ENCODE measurements at places on chromosomes 4 and X. TPM values are rescaled to one million over a fixed set of nuclear protein-coding genes. Genes with fewer than 3 reads are reported as not detected.

GRCh38 chrX:74931214-74931613, 6.0 kb upstream of the NEXMIF start:
- H3K4me1 ChIP-seq = no peaks in the 10 kb centered on the region
- no peak for DNase-seq
- no peak overlapping the region for H3K27ac ChIP-seq
- H3K36me3 ChIP-seq = no peaks in the 10 kb centered on the region
- H3K27me3 ChIP-seq = peaks cover 3% of the 10 kb centered on the region

DNA sequence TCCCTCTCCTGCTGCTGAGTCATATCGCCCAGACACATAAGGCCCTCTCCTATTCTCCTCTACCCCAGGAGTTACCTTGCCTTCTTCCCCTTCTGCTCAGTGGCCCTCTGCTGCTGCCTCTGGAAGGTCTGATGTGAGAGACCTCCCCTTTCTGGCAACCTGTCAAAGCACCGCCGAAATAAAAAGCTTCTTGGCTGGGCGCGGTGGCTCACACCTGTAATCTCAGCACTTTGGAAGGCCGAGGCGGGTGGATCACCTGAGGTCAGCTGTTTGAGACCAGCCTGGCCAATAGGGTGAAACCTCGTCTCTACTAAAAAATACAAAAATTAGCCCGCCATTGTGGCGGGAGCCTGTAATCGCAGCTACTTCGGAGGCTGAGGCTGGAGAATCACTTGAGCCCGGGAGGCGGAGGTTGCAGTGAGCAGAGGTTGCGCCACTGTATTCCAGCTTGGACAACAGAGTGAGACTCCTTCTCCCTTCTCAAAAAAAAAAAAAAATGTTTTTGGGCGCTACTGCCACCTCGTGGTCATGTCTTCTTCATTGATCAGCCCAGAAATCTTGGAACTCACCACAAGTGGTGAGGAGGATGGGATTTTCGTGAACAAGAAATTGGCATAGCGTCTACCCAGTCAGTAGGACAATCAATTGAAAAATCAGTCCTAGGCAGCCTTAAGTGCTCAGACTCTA, 8.6 kb upstream of the ZXDA start:
- H3K36me3 ChIP-seq = no peaks in the 10 kb centered on the region
- no peak for DNase-seq
- no peak overlapping the region for H3K4me3 ChIP-seq

Gene ADH4
- 0.30 TPM for total RNA-seq

Gene MMRN1
- 4.9 TPM for total RNA-seq

Gene UBE2K
- total RNA-seq = 24.9 TPM

DNA sequence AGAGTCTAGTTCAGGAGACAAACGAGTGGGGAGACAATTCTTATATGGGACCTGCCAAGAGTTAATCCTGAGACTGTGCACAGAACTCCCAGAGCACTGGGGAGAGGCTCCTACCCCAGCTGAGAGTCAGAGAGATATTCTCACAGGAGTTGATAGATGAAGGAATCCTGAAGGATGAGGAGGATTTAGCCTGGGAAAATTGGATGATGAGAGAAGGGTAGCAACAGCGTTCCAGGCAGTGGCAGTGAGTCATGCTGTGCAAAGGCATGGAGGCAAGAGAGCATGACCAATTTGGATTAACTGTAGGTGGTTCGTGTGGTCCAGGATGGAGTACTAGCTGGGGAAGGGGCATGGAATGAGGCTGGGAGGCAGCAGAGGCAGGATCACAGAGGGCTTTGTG, 318.6 kb downstream of the LDB2 start:
- H3K4me3 ChIP-seq = no peak overlapping the region
- H3K4me1 ChIP-seq = no peaks in the 10 kb centered on the region
- no peak overlapping the region for H3K27ac ChIP-seq
- H3K27me3 ChIP-seq = no peaks in the 10 kb centered on the region
- DNase-seq = no peak
- peaks cover 9% of the 10 kb centered on the region for H3K36me3 ChIP-seq

- H3K36me3 ChIP-seq = no peaks in the 10 kb centered on the region
- H3K27ac ChIP-seq = no peak overlapping the region
- no peaks in the 10 kb centered on the region for H3K4me1 ChIP-seq
These were observed 210.1 kb upstream of the CXCL13 start for GRCh38 chr4:77395481-77395880.

DNA sequence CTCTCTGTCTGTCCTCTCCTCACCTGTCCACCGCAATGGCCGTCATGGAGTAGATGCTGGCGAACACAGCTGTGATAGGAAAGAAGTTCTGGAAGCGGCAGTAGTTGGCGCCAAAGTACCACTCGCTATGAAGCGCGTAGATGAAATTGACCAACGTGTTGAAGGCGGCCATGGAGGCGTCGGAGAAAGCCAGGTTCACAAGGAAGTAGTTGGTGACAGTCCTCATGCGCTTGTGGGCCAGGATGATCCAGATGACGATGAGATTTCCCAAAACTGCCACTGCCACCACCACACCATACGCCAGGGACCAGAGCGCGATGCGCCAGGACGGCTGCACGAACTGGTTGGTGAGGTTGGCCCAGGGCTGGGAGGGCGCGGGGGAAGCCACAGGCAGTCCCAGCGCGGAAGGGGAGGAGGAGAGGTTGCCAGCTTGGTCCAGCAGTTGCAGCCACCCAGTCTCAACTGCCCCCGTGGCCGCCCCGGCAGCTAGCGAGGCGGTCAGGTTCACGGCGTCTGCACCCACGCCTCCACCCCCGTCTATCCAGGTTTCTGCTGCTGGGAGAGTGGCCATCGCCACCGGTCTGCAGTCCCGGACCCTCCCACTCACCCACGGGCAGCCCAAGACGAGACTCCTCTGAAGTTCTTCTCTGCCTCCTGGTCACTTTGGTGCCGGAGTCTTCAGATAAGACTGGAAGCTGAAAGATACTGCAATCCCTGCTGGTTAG, 518 bp downstream of the TACR3 start:
- no peaks in the 10 kb centered on the region for H3K36me3 ChIP-seq
- peak; percentile 65 for DNase-seq

Gene MAGT1
- total RNA-seq = 51.0 TPM

DNA sequence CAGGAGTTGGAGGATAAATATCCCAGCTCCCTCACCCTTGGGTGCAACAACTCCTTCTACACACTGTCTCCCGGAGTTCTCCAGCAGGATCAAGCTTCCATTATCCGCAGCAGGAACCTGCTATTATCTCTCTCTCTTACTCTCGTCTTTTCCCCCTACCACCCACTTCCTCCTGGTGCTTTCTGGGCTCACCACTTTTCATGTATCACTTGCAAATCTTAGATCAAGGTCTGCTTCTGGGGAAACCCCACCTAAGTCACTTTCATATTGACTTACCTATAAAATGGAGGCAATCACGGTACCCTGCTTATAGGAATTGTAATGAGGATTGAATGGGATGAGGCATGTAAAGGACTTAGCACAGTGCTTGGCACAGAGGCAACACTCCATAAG, 589.5 kb downstream of the BCOR start:
- no peaks in the 10 kb centered on the region for H3K27me3 ChIP-seq
- DNase-seq = no peak
- no peak overlapping the region for H3K4me3 ChIP-seq
- no peaks in the 10 kb centered on the region for H3K4me1 ChIP-seq

- H3K36me3 ChIP-seq = no peaks in the 10 kb centered on the region
- H3K4me3 ChIP-seq = no peak overlapping the region
- H3K4me1 ChIP-seq = no peaks in the 10 kb centered on the region
These were observed 21.0 kb upstream of the CABS1 start for GRCh38 chr4:70313736-70314135.

DNA sequence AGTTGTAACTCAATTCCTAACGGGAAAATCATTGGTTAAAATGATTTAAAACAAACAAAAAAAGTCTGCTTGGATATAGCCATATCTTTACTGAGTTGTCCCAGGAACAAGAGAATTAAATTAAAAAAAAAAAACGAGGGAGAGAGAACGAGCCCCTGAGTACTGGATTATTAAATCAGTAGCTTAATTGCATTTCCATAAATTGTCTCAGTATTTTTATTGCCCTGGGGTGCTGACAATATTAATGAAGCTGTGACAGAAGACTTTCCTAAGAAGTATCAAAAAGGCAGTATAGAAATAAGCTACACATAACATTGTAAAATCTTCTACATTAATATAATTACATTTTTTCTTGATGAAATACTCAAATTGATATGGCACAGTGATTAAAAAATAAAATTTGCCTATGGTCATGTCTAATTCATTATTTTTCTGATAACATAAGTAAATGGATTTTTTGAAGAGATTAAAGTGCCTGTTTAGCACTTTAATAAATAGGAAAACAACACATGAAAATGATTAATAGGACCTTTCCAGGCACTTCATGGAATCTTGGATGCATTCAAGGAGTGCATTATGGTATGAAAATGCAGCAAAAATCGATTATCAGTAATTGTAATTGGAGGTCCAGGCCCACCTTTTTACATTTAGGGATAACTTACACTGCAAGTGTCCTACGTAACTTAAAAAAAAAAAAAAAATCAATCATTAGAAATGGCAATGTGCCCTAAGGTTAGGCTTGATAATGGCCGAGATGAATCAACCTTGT, 2233.4 kb downstream of the ARAP2 start:
- H3K27me3 ChIP-seq = no peaks in the 10 kb centered on the region
- H3K27ac ChIP-seq = no peak overlapping the region
- no peak overlapping the region for H3K4me3 ChIP-seq

GRCh38 chrX:22246620-22247019, 26.1 kb upstream of the CBLL2 start:
- no peak overlapping the region for H3K27ac ChIP-seq
- H3K4me1 ChIP-seq = no peaks in the 10 kb centered on the region
- H3K36me3 ChIP-seq = no peaks in the 10 kb centered on the region
- no peak for DNase-seq
- H3K4me3 ChIP-seq = no peak overlapping the region

DNA sequence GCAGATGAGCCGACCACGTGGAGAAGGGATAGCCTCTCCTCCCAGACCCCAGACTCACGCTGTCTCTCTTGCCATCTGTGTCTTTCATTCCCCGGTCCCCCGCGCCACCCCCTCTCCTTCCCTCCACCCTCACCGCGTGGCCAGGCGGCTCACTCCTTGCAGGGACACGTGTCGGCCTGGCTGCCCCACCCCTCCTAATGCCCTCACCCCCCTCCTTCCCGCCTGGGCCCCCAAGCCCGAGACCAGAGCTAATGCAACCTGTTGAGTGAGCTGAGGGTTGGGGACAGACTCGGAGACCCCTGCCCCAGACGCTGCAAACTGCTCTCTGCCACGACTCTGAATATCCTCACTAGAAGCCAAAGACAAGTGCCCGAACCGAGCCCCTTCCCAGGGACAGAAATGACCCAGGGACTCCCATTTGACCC, 1.8 kb downstream of the SLC38A5 start:
- peak; percentile 83 for DNase-seq
- H3K4me1 ChIP-seq = peaks cover 22% of the 10 kb centered on the region
- peak overlapping the region; percentile 46 for H3K27ac ChIP-seq
- peak overlapping the region; percentile 36 for H3K4me3 ChIP-seq
- no peaks in the 10 kb centered on the region for H3K27me3 ChIP-seq

- peak overlapping the region; percentile 90 for H3K27ac ChIP-seq
- H3K36me3 ChIP-seq = no peaks in the 10 kb centered on the region
- H3K27me3 ChIP-seq = no peaks in the 10 kb centered on the region
- peaks cover 65% of the 10 kb centered on the region for H3K4me1 ChIP-seq
- no peak overlapping the region for H3K4me3 ChIP-seq
These were observed 12.2 kb downstream of the ARHGEF6 start for GRCh38 chrX:136768469-136769084.

- no peaks in the 10 kb centered on the region for H3K36me3 ChIP-seq
- H3K27ac ChIP-seq = no peak overlapping the region
- DNase-seq = no peak
- H3K4me3 ChIP-seq = no peak overlapping the region
- H3K4me1 ChIP-seq = no peaks in the 10 kb centered on the region
These were observed 32.5 kb upstream of the FRAS1 start for GRCh38 chr4:78024576-78025091.

- H3K27me3 ChIP-seq = no peaks in the 10 kb centered on the region
- no peaks in the 10 kb centered on the region for H3K36me3 ChIP-seq
- no peak for DNase-seq
- H3K4me1 ChIP-seq = no peaks in the 10 kb centered on the region
- H3K4me3 ChIP-seq = no peak overlapping the region
- no peak overlapping the region for H3K27ac ChIP-seq
These were observed 321.3 kb downstream of the PTTG2 start for GRCh38 chr4:38281371-38282071.

Gene DIAPH2
- total RNA-seq = 19.8 TPM

GRCh38 chr4:136865526-136865925, 666.8 kb downstream of the PCDH18 start:
- H3K27ac ChIP-seq = no peak overlapping the region
- H3K27me3 ChIP-seq = no peaks in the 10 kb centered on the region
- H3K4me3 ChIP-seq = no peak overlapping the region
- no peaks in the 10 kb centered on the region for H3K36me3 ChIP-seq
- no peak for DNase-seq

DNA sequence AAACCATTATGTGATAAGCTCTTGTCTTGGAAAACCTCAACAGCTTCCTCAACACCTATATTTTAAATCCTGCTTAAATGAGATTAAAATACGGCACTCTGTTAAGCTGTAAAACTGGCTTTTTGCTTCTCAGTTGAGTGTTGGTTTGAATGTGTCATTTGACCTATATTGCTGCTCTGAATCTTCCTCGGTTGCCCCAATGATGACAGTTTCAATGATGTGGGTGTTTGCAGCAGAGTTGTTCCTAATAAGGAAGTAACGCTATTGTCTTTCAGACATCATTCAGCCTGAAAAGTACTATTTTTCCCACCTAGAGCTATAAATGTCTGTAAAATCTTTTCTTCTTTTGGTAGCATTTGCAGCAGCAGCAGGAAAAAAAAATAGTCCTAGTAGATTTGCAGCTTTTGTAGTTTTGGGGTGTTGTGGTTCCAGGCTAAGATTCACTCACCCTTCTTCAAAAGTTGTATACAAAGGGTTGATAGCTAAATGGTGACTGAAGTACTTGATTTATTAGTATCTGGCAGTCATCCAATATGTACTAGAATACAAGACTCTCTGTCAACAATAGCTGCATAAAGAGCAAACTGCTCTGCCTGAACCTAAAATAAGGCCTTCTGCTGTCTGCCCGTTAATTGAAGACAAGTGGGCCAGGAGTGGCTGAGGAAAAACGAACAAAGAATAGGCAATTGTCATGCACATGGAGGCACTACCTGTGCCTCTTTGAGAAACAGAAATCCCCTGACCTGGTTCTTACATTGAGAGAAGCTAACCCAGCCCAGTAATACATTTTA, 333.1 kb downstream of the IL1RAPL1 start:
- no peaks in the 10 kb centered on the region for H3K27me3 ChIP-seq
- H3K4me1 ChIP-seq = no peaks in the 10 kb centered on the region
- H3K36me3 ChIP-seq = no peaks in the 10 kb centered on the region
- no peak for DNase-seq
- no peak overlapping the region for H3K27ac ChIP-seq
- H3K4me3 ChIP-seq = no peak overlapping the region

GRCh38 chr4:70915874-70916559, 13.8 kb downstream of the MOB1B start:
- H3K36me3 ChIP-seq = no peaks in the 10 kb centered on the region
- no peak for DNase-seq
- H3K27me3 ChIP-seq = no peaks in the 10 kb centered on the region
- H3K4me3 ChIP-seq = no peak overlapping the region
- H3K27ac ChIP-seq = no peak overlapping the region

Data from spleen (tissue), 13 donors.